Fibroblast of villous mesenchyme (primary cell): ENCODE measurements at places on chromosomes 12 and 14.
A peak's percentile ranks its signal among the peaks of the same experiment; 100 is the strongest.

GRCh38 chr12:74538491-74539258 is 1.0 kb downstream of the ATXN7L3B start:
- peak; percentile 8 for DNase-seq

GRCh38 chr14:24080888-24081738 is 9.8 kb downstream of the CPNE6 start:
- DNase-seq, result peak; percentile 17

GRCh38 chr14:91398707-91399106 is 18.9 kb downstream of the CCDC88C start:
- DNase-seq, result no peak

- peak; percentile 80 for DNase-seq
Measured at GRCh38 chr14:99574099-99574880, 29.7 kb downstream of the CCDC85C start.

GRCh38 chr14:102825307-102826095 is 48.3 kb downstream of the TRAF3 start:
- no peak for DNase-seq

GRCh38 chr12:40829738-40830144 is 137.5 kb downstream of the CNTN1 start:
- peak; percentile 5 for DNase-seq

DNA sequence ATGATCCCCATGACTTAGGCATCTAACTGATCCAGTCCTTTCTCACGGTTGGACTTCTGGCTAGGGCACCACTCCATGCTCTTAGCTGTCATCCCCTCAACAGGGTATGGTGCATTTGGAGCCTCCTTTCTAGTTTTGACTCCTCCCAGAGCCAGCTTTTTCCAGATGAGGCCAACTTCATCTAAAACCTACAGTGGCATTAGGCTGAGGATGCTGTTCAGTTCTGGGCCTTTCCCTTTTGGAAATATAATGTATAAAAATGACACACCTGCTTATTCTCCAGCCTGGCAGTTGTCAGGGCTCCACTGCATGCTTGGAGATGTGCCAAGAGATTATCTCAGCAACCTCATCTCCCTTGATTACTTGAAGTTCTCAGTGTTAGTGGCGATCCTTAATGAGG is 239.7 kb downstream of the EMP1 start:
- DNase-seq, result no peak

DNA sequence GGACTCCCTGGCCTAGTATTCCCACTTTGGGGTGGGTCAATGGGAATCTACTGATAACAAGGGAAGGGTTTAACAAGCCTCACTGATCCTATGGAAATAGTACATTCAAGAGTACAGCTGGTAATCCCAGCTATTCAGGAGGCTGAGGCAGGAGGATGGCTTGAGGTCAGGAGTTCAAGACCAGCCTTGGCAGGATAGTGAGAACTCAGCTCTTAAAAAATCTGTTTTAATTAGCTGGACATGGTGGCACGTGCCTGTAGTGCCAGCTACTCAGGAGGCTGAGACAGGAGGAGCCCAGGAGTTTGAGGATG is 4.5 kb downstream of the POMT2 start:
- no peak for DNase-seq

- no peak for DNase-seq
Measured at GRCh38 chr14:67533754-67534085, 630 bp downstream of the PLEKHH1 start.

GRCh38 chr12:71947645-71948105 is 9.0 kb downstream of the TPH2 start:
- DNase-seq, result peak; percentile 23

DNA sequence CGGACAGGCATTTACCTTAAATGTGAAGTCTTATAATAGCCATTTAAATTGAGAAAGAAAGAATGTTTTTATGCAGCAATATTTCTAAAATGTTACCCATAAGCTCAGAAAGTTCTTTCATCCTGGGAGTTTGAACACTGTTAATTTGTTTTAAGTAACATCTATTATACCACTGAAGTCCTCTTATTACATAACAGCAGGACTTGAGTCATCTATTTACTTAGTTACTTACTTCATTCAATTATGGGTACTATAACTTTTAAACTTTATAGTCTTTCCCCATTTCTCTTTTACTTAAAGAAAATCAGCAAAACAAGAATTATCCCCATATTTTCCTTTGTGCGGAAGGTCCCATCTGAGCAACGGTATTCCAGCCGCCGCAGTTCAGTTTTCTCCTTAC is 473.1 kb downstream of the ETNK1 start:
- DNase-seq, result no peak

GRCh38 chr12:84810611-84811010 is 102.0 kb downstream of the SLC6A15 start:
- DNase-seq, result no peak
